ENCODE measurements at places on chromosomes 1 and 21.

- no peak for DNase-seq
Measured at GRCh38 chr1:163163163-163163562, 39.6 kb downstream of the RGS5 start.

DNA sequence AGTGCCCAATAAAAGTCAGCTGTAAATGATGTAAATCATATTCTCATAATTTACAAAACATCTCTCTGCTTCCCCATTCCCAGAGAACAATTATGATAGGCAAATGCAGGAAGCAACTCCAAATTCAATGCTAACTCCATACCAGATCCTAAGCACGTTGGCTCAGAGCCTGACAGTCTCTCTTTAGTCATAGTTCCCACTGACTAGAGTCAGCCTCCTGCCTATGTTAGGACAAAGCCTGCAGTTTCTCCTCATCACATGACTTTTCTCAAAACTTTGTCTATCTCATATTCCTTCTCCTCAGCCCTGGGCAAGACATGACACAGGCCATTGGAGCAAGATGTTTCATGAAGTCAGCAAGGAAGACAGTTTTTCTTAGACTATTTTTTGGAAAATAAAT lies 101.5 kb upstream of the COL24A1 start:
- DNase-seq = no peak

GRCh38 chr1:162004441-162004950 lies 19.2 kb downstream of the OLFML2B start:
- no peak for DNase-seq

GRCh38 chr1:71753746-71754145 lies 528.6 kb downstream of the NEGR1 start:
- no peak for DNase-seq

- DNase-seq = no peak
Measured at GRCh38 chr1:65435987-65436386, 15.5 kb downstream of the LEPR start.

DNA sequence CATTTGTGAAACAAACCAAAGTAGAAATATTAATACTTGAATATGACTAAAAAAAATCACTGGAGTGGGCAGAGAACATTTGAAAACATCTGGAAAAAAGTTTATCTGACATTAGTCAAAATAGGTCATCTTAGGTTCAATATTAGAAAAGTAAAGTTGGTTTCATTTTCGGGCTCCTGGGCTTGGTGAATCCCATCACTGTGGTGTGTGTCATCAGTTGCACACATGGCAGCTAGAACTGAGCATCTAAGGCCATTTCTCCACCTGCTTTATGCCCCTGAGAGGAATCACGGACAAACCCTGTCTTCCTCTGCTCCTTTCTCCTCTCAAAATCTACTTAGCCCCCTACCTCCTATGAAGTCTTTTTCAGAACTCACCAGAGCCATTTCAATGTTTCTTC lies 5.4 kb downstream of the HSD11B1 start:
- DNase-seq = no peak

- DNase-seq = no peak
Measured at GRCh38 chr21:28308516-28308915, 684.2 kb downstream of the LTN1 start.

DNA sequence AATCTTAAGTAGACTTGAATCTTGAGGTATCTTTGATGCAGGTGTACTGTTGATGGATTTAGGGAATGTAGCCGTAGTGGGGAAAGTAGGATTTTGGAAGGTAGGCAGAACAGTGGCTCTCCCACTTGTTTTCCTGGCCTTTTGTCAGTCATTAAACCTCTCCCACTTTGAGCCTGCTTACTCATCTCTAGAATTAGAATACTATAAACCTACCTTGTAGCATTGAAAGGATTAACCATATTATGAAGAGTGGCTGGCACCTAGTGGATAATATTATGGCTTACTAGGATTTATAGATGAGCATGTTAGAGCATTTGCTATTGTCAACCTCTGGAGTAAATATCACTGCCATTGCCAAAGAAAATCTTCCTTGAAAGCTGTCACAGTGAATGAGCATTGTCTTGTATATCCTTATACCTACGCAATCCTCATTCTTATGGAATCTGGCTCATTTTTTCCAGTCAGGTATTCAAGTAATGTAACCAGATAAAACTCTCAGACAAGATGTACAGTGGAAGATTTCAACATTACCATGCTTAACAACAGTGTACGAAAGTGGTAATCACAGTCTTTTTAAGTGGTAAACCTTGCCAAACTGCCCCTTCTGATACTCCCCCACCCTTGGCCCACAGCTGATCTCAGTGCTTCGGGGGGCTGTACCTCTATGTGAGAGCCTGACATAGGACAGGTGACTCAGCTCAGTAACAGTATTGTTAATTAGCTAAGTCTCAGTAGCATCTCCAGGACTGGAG lies 44.4 kb downstream of the SH3GLB1 start:
- DNase-seq = no peak

GRCh38 chr1:11640101-11640500 lies 14.1 kb downstream of the FBXO2 start:
- no peak for DNase-seq

GRCh38 chr1:228190182-228190581 lies 17.7 kb upstream of the OBSCN start:
- no peak for DNase-seq
